Thoracic aorta (tissue), 2 donors: ENCODE measurements at places on chromosomes 2 and 18. TPM values are rescaled to one million over a fixed set of nuclear protein-coding genes. Genes with fewer than 3 reads are reported as not detected.

TSPYL6 gene
- total RNA-seq, result 0.14 TPM

SNTG2 gene
- total RNA-seq, result 18.6 TPM

EMILIN2 gene
- total RNA-seq, result 27.4 TPM

KRTCAP3 gene
- 0.68 TPM for total RNA-seq

CHRNG gene
- total RNA-seq, result not detected

ALKAL2 gene
- 12.7 TPM for total RNA-seq

LRRTM4 gene
- not detected for total RNA-seq

STPG4 gene
- total RNA-seq, result not detected
